Hypothalamus (tissue), 51 donors: ENCODE measurements at places on chromosomes 1 and 21.

DNA sequence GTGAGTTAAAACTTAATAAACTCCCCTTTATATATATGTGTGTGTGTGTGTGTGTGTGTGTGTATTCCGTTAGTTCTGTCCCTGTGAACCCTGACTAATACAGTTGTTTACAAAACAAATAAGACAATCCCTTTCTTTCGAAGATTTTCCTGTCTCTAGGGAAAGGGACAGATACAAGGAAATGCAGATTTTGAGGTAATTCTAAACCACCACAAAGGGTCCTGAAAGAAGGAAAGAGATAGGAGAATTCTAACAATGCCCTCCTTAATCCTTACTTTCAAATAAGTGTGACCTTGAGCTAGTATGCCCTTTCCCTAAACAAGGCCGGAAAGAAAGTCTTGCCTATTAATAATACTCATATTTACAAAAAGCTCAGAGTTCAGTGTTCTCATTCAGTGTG lies 164.8 kb upstream of the COL11A1 start:
- no peak for DNase-seq

DNA sequence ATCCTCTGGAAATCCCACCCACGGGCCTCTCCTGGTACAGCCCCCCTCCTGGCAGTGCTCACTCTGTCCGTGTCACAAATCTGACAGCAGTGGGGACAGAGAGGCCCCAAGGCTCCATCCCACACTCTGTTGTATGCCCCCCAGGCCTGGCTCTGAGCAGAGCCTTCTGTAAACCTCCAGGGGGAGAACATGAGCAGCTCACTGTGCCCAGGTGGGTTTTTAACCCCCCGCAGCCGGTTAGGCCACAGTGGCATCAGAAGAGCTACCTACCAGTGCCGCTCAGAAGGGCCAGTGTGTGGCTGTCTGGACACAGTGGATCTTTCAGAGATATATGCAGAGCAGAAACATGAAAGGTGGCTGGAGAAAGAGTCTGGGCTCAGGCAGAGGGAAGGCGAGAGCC lies 12.0 kb upstream of the GPR153 start:
- no peak for DNase-seq

- DNase-seq: no peak
Observed at GRCh38 chr1:229381234-229381633, 38.4 kb upstream of the CCSAP start.

DNA sequence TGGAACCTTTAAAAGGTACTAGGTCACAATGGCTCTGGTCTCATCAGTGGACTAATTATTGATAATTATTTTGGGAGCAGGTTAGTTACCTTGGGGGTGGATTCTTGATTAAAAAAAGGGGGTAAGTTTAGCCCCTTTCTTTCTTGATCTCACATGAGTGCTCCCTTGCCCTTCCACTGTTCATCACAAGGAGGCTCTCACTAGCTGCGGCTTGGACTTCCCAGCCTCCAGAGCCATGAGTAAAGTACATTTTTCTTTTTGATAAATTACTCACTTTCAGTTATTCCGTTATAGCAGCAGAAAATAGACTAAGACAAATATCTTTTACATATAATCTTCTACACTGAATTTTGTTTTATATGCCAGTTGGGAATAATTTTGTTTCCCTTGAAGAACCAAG lies 254.8 kb upstream of the DEPDC1 start:
- DNase-seq: no peak

GRCh38 chr1:10915594-10915993 lies 96.9 kb upstream of the TARDBP start:
- no peak for DNase-seq

DNA sequence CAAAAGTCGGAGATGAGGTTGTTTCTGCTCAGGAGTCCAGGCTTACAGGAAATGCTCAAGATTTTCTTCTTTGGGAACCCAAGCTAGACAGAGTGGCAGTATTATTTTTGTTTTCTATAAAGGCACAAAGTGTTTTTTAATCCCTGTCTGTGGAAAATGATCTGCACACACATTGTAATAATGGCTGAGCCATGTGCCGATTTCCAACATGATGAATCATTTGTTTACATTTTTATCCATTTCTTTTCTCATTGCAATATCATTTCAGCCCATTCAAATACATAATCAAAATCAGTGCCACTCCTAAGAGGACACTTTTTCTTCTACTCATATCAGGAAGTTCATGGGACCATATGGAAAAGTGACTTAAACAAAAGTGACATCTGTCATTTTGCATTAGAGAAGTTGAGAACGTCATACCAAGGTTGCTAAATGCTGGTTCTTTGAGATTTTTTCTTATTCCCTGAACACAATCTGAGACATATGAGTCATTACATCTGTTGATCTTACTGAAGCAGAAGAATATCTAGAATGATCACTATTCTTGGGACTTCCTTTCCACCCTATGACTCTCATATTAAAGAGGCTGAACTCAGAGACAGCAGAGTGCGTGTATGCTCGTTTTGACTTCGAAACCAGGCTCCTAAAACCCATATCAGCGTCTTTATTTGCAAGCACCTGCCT lies 44.9 kb downstream of the ACTA1 start:
- no peak for DNase-seq

GRCh38 chr1:55741516-55741915 lies 526.4 kb upstream of the USP24 start:
- no peak for DNase-seq

GRCh38 chr1:151512326-151512725 lies 1.1 kb downstream of the CGN start:
- no peak for DNase-seq

DNA sequence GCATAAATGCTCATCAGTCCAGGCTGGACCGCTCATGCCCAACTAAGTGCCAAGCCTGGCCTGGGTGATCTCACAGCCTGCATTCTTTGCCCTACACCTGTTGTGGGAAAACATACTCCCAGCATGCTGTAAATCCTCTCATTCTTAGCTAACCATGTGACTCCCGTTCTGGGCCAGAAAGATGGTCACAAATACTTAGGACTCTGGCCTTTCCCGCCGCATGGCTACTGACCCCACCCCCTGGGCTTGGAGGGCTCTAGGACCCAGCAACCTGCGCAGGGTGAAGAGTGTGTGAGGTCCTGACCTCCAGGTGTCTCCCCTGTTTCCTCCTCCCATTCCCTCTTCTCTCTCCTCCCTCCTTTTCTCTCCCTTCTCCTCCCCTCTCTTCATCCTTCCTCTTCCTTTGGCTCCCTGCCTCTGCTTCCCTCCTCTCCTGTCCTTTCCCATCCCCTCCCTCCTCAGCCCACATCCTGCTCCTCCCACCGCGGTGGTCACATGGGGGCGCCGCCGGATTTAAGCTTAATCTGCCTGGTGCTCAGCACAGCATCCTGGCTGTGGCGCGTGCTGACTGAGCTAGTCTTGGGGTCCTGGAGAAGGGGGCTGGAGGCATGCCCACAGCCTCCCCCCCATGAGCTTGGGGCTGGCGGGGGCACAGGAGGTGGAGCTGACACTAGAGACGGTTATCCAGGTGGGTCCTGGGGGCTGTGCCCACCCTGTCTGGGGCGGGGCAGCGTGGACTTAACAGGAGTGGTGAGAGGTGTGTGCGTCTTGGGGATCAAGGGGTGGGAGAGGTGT lies at the start of gene CROCC:
TSS of gene CROCC (plus strand) at position 541 of the 795 bp plus-strand sequence. CDS start at position 629, 88 bp downstream.
- no peak for DNase-seq

DNA sequence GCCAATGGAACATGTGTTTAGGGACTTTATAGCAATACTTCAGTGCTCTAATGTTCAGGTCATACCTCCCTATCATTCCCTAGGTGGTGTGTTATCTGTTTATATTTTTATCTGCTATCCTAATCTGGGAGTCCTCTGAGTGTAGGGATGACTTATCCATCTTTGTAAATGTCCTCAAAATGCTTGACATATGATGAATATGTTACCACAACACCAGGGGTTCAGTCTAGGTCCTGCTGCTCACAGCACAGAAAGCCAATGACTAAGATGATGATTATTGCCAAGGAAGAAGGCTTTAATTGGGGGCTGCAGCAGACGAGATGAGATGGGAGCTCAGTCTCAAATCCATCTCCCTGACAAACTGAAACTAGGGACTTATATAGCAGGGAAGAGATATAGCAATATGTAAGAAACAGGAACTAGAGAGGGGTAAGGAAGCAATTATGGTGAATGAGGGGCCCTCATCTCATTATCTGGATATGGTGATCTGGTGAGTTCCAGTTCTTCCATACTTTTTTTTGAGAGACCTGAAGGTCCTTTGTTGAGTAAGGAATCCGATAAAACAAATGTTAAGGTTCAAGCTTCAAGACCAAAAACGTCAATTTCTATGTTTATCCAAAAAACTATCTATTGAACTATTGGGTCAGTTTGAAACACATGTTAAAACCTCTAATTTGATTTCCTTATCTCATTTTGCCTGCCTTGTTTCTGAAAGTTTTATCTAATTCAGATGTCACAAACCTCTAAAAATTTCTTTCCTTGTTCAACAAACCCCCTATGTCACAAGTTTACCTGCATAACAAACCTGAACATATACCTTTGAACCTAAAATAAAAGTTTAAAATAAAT lies 256.7 kb upstream of the CACYBP start:
- DNase-seq: no peak

- no peak for DNase-seq
Observed at GRCh38 chr1:18292531-18292930, 184.9 kb downstream of the IGSF21 start.

GRCh38 chr1:119906927-119907652 lies 10.8 kb upstream of the ADAM30 start:
- DNase-seq: no peak

DNA sequence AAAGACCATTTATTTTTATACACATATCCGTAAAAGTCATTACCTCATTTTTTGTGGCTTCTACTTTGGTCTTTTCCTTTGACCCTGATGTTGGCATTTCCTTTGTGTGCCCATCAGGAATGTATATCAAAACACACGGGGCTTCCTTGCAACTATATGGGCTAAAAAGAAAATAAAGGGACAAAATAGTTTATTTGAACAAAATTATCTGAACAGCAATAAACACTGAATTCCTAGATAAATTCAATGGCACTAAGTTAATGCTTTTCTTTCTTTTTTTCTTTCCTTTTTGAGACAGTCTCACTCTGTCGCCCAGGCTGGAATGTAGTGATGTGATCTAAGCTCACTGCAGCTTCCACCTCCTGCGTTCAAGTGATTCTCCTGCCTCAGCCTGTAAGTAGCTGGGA lies 45.2 kb downstream of the EPRS1 start:
- DNase-seq: no peak

DNA sequence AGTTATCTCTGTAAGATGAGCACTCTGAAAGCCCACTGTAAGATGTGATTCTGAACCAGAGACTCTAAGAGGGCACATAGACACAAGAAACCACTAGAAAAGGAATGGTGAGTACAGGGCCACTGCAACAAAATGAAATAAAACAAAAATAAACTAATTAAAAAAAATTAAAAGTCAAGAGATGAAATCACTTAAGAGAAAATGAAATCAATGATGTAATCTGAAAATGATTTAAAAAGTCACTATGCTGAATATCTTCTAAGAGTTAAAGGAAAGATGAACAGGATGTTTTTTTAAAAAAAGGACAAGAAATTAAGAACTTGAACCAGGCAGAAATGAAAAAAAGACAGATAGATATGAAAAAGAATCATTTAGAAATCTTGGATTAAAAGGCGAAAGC lies 110.6 kb upstream of the OLIG2 start:
- no peak for DNase-seq

DNA sequence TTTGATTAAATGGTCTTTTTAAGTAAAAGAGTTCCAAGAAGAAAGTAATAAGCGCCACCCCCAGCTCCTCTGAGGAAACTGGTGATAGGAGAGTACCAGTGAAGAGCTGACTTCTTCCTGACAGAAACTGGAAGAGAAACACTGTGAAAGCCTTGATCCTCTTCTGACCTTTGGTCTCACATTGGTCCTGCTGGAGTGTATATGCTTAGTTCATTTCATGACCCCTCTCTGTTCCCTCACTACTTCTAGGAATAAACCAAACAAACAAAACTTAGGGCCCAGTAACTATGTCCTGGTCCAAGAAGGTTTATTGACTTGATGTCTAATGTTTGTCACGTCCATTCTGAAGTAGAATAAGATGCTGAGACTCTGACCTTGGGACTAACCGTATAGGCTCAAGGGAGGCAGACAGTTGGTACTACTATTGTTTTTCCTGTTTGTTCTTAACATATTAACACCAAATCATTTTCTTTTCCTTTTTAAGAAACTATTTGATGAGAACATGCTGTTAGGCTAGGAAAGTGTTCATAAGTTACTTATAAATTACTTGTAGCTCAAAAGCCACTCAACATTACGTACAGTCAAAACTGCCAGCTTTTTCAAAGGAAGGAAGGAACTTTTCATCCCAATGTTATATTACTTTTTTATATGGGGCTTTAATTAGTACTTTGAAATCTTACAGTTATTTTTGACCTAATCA lies 57.9 kb downstream of the MIER1 start:
- DNase-seq: no peak

GRCh38 chr1:221708076-221708571 lies 33.8 kb downstream of the DUSP10 start:
- DNase-seq: no peak

DNA sequence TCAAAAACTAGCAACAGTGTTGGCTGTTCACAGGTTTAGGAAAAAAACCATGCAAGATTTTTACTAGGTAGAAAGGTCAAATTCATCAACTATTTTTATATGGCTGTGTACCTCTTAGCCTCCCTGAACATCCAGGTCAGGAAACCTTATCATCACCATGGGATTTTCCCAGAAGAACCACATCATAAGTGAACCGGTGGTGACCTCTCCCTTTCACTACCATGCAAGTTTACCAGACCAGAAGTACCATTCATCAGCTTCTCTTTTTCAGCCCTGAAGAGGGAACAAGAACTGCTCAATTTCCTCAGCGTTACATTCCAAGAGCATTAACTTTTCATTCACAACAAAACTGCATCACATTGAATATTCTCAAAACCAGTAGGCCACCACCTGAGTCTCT lies 5.9 kb downstream of the SSBP3 start:
- no peak for DNase-seq
